ENCODE measurements at places on chromosomes 16 and 17.

DNA sequence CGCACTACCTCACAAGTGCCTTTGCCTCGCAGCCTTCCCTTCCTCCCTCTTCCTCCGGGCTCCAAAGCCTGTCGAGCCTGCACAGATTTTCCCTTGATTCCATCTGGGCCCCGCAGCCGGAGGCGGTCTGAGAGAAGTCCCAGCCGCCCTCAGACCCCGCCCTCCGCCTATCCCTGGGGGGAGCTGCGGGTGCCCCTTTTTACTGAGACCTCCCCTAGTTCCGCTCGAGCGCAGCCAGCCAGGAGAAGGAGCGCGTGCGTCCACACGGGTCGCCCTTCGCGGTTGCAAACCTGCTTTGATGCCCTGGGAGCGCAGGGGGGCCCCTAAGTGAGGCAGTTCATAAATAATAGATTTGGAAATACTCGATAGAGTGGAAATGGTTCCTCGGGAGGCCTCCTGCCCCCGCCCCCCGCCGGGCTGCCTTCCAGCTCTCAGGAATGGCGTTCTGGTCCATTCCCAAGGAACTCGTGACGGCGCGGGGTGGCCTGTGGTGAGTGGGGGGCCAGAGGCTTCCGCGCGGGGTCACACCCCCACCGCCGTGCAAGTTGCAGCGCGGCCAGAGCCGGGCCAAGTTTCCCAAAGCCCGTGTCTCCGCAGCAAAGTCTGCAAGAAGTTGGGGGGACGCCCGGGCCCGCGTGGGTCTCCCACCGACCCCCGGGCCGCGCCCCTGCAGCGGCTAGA, 610 bp downstream of the C16orf74 start:
- DNase-seq = peak; percentile 59

- no peak for DNase-seq
These were observed 61.4 kb downstream of the ZDHHC7 start for GRCh38 chr16:84949772-84950436.

GRCh38 chr17:69090365-69090764, 29.6 kb upstream of the ABCA9 start:
- no peak for DNase-seq

- DNase-seq = no peak
These were observed 6.9 kb downstream of the MYO19 start for GRCh38 chr17:36527621-36528250.

- DNase-seq = no peak
These were observed 21.4 kb downstream of the GRIN2C start for GRCh38 chr17:74838274-74838673.

DNA sequence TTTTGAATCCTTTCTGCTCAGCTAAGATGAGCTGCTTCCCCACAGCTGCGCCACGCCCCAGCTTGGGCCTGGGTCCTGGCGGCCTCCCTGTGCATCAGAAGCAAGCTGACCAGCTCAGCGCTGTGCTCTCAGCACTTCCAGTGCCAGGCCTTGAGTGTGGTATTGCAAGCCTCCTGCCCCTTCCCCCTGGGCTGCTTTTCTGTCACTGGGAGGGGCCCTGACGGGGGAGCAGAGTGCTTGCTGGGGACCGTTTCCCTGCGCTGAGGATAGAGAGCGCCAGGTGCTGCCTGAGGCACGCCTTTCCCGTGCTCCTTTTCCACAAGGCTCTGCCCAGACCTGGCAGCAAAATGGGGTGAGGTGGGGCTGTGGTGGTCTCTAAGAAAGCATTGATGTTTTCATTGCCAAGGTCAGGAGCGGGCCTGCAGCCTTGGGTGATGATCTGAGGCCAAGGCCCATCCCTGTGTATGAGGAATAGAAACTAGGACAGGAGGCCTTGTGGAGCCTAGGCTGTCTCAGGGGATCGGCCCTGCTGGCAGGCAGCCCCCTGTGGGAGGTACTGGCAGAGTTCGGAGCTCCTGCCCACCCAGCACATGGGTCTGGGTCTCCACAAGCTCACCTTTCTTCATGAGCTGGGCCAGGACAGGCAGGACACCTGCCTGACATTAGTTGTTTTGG, 29.7 kb downstream of the POLR3E start:
- no peak for DNase-seq

DNA sequence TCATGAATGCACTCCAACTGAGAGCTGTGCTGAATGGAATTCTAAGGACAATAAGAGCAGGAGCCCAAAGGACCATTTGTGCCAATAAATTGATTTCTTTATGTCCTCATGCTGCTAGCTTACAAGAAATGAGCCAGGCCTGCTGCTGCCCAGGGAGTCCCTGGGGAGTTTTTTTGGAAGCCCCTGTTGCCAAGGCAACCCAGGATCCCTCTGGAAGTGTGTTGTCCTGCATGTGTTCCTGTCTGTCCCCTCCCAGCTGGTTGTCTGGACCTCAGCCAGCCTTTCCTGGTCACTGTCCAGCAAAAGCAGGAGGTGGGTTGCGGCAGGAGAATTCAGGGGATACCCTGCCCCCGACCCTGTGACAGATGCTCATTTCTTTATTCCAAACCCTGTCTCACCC, 51.0 kb upstream of the GPRC5B start:
- no peak for DNase-seq

- DNase-seq = no peak
These were observed 6.4 kb downstream of the RPS15A start for GRCh38 chr16:18783430-18784341.

- no peak for DNase-seq
These were observed 3.3 kb downstream of the KCNH4 start for GRCh38 chr17:42177684-42178083.

GRCh38 chr17:81871387-81872230, 472 bp upstream of the ARHGDIA start:
- DNase-seq = peak; percentile 98

- peak; percentile 80 for DNase-seq
These were observed 2.6 kb downstream of the PMP22 start for GRCh38 chr17:15262291-15263205.
